Nucleus accumbens (tissue), 56 donors: ENCODE measurements at places on chromosomes 3 and 15.
A peak's percentile ranks its signal among the peaks of the same experiment; 100 is the strongest.

- no peak for DNase-seq
Observed at GRCh38 chr3:194686816-194687637, 1.3 kb downstream of the FAM43A start.

- DNase-seq: no peak
Observed at GRCh38 chr3:149589332-149589731, 68.5 kb downstream of the WWTR1 start.

DNA sequence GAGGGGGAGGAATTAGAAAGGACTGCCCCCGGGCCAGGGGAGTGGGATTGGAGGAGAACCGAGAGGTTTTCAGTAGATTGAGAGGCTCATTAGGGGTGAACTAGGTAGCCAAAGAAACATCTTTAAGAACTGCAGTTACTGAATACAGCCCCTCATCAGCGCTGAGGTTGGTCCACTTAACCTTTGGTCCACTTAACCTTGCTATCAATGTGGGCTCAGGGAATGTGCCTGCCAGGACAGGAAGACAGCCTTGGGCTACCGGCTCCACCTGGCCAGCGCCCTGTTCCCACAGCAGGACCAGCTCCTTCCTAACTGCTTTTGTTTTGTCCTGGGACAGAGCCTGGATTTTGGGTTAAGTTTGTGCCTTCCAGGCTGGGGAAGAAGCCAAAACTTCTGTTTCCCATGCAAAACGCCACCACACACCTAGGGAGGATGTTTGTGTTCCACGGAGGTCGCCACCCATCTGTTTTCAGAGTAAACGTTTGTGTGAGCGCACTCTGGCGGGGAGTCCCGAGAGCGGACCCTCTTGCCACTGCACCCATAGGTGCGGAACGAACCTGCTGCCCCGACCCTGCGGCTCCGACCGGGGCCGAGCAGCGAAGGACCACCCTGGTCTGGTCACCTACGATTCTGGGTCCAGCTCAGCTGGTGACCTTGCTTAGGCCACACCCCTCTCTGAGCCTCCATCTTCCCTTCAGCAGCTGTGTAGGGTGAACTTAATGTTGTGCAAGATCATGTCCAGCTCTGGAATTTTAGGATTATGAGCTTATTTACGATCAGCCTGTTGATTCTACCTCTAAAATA is 107.4 kb downstream of the VGLL4 start:
- no peak for DNase-seq

DNA sequence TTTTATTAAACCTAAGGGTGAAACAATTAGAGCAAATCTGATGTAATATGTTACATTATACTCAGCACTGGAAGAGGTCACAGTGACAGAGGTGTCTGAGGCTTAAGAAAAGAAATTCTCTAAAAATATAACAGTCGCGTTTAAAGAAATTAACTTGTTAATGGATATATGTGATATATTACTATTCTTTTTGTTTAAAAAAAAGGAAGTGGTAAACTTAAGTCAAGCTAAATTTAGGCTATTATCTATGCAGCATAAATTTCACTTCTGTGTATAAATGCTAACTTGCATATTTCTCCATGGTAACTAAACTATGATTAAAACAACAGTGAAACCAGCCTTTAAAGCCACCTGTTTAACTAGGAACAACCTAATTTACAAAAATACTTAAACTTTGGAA is 191.3 kb downstream of the FOXP1 start:
- no peak for DNase-seq

DNA sequence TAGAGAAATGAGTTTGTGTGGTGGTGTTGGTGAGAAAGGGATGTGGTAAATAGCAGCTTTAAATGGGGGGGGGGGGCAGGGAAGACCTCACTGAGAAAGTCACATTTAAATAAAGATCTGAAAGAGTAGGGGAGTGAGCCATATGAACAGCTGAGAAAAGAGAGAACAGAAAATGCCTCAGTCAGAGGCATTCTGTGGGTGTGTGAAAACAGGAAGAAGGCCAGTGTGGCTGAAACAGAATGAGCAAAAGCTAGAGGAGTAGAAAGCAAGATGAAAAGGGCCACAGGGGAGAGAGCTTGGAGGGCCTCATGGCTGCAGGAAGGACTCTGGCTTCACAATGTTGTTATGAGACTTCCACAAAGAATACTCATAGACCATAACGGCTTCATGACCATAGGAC is 783.3 kb downstream of the ZPLD1 start:
- DNase-seq: no peak

DNA sequence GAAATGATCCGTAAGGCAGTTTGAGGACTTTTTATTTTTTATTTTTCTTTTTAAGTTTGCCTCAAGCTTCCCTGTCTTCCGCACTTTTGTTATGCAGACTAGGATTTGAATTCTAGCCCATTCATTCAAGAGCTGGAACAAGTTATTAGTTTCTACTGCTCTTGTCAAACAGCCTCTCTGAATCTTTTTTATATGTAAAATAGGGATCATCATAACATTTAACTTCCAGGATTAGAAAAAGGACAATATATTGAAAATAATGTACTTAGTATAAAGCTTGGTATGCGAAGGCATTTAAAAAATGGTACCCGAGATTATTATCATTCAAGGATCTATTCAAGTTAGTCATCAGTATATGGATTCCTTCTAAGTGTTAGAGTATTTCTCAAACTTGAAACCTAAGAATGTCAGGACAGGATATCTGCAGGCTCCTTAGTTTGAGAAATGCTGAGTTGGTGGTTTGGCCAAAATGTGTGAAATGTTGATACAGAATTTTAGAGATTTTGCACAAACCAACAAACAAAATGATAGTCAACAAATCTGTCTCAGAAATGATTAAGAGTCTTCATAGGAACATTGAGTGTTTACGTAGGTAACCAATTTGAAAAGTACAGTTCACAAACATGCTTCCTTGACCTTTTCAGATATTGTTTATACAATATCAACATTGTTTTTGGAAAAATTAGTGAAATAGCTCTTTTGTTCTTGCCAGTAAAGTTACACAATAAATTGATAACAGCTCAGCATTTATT is 40.5 kb upstream of the IGSF10 start:
- no peak for DNase-seq

- DNase-seq: no peak
Observed at GRCh38 chr3:73234354-73235014, 173.0 kb downstream of the EBLN2 start.

DNA sequence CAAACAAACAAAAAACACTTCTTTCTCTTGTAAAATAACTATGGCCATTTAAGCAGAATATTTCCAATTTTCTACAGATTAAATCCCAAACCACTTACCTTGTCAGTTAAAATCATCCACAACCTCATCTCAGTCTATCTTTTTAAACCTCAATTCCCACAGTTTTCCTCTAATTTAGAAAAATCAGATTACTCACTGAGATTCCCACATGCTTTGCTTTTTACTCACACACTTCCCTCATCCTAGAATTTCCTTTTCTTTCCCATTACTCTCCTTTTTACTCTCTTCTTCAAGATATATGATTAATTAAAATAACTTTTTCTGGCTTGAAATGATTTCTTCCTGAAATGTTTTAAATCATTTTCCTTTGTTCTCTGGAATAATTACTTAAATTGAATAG is 790.7 kb downstream of the ROBO1 start:
- no peak for DNase-seq

DNA sequence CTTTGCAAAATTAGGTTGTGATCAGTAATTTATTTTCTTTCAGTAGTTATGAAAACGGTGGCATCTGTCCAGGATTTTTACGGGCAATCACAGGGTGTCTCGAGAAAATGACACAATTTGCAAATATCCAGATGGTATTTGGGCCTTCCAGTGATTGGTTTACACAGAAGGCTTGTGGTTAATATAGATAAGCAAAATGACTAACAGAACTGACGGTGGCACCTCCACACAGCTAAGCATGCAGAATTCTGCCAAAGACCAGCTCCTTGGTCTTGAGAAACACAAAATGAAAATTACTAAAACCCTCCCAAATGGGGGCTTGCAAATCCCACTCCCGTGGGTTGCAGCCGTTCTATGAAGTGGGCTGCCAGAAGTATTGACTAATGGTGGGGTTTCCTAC is 5.5 kb downstream of the ARHGEF3 start:
- no peak for DNase-seq

- peak; percentile 51 for DNase-seq
Observed at GRCh38 chr3:66406163-66406562, 94.7 kb downstream of the LRIG1 start.

- DNase-seq: no peak
Observed at GRCh38 chr3:148464246-148464645, 233.5 kb upstream of the AGTR1 start.

DNA sequence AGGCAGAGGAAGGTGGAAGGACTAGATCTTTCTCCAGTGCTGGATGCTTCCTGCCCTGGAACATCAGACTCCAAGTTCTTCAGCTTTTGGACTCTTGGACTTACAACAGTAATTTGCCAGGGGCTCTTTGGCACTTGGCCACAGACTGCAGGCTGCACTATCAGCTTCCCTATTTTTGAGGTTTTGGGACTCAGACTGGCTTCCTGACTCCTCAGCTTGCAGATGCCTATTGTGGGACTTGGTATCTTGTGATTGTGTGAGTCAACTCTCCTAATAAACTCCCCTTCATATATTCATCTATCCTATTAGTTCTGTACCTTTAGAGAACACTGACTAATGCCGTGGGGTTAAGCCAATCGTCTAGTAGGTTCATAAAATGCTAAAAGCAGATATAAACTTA is 8.8 kb upstream of the B3GNT5 start:
- no peak for DNase-seq

GRCh38 chr3:148081926-148082325 is 615.8 kb upstream of the AGTR1 start:
- no peak for DNase-seq

DNA sequence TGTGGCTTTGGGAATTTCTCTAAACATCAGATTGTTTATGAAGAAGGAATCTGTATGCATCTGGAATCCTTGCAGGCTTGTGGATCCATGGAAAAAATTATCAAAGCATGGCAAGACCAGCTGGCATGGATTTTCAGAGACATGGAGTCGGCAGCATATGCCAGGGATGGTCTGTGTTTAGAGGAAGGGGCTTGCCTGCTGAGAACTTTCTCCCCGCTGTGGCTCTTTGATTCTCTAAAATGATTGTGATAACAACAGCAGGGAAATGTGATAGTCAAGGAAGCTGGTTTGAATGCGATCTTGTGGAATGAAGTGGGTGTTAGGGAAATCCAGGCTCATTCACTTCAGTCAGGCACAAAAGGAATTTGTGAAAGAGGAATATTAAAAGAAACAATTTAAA is 245.7 kb upstream of the THRB start:
- no peak for DNase-seq

GRCh38 chr3:118186051-118186450 is 848.6 kb downstream of the IGSF11 start:
- DNase-seq: no peak

DNA sequence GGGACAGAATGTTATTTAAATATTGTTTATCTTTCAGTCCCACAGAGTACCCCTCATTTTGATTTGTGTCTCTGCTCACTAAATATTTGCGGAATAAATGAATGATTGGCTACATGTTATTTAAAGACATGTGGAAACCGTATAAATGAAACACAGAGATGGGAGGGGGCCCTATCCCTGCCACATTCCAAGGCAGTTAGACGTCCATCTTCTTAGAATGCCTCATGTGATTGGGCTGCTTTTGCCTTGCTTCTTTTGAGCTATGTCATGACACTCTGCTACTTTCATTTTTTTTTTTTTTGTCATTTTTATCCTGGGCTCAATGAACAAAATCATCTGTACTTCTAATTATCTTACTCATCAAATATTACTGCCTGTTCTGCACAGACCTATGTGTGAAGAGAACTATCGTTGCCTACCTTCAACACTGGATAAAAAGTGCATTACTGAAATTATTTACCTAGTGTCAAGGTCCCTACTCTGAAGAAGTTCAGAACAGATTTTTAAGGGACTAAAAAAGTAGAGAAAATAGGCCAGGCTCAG is 83.9 kb upstream of the FAM98B start:
- DNase-seq: no peak

- no peak for DNase-seq
Observed at GRCh38 chr3:12490547-12490946, 6.3 kb downstream of the TSEN2 start.

- DNase-seq: no peak
Observed at GRCh38 chr15:26660241-26660640, 112.6 kb downstream of the GABRB3 start.

GRCh38 chr3:13509816-13510192 is 29.7 kb downstream of the HDAC11 start:
- no peak for DNase-seq

- DNase-seq: no peak
Observed at GRCh38 chr15:39130556-39131379, 450.1 kb upstream of the THBS1 start.

- no peak for DNase-seq
Observed at GRCh38 chr15:99228120-99228770, 21.1 kb downstream of the TTC23 start.

- DNase-seq: no peak
Observed at GRCh38 chr15:101530224-101530958, 40.9 kb upstream of the PCSK6 start.

DNA sequence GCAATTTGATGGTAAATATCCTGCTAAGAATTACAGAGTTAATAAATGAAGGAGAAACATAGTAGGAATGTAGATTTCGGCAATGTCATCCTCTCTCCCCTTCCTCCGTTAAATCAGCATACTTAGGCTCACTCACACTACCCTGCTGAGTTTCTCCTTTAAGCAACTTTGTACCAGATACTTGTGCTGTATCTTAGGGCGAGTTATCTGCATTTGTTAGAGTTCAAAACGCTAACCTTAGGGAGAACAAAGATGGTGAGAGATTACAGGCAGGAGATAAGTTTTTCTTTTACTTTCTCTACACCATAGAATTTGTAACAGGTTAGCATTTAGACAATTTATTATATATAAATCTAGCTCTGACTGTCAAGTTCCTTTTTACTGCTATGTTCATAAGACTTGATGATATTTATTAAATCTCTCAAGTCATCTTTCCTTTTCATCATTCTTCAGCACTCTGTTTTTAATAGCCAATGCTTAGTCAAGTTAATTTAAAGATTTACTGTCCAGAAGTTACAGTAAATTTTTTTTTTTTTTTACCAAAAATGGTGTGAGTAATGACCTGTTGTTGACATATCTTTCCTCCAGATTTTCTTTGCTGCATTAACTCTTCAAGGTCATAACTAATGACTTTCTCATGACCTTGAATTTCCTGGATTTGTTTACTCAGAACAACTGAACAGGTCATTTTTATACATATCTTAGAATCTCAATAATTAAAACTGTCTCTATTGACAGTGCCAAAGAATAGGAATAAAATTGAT is 22.2 kb downstream of the SUCNR1 start:
- DNase-seq: no peak

DNA sequence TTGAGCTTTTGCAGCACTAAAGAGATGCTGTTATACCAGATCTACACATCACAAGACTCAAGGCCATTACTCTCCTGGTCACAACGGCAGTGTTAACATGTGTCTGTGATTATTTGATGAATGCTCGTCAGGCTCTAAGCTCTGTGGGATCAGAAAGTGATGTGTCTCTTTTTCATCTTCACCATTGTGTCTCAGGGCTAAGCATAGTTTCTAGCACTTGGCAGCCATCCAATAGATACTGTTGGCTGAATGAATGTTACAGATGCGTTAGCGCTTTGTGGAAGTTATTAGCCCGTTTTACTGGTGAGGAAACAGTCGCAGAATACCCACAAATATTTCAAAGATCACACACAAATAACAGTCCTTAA is 1.2 kb upstream of the FAM81A start:
- no peak for DNase-seq

- DNase-seq: no peak
Observed at GRCh38 chr3:42162462-42162861, 71.3 kb downstream of the TRAK1 start.
